Lower leg skin (tissue), 4 donors: ENCODE measurements at places on chromosomes 12 and 14. TPM values are rescaled to one million over a fixed set of nuclear protein-coding genes. Genes with fewer than 3 reads are reported as not detected.

DNA sequence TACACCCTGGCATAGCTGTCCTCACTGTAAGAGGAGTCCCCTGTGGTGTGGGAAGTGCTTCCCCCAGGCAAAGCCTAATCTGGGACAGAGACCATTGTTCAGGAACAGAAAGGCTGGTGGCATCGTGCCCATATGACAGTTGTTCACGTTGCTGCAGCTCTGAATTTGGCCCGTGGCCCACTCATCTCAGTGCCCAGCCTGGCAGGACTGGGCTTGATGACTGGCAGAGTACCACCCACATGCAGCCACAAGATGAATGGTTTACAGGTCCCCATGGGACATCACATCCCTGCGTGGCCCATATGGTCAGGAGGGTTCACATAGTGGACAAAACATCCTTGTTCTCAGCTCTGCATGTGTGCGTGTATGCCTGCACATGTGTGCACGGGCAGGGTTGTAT, 17.5 kb downstream of the IQSEC3 start:
- DNase-seq: no peak

- DNase-seq: no peak
Observed at GRCh38 chr14:106691601-106692291, 1165.4 kb downstream of the TMEM121 start.

The KDM2B gene
- 72.1 TPM for total RNA-seq

The MANSC4 gene
- not detected for total RNA-seq

The CHST11 gene
- 7.3 TPM for total RNA-seq

DNA sequence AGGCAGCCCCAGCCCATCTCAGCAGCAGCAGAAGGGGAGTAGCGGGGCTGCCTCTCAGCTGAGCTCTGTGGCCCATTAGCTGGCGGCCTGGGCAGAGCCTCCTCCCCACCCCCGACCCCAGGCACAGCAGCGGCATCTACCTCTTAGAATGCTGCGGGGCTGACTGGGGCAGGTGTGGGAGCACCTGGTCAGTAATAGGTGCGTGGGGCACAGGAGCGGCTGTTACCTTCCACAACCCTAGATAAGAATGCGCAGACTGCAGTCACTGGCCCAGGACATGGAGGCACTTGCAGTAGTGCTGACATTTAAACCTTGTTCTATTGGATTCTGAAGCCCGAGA, 35.6 kb downstream of the SYNE3 start:
- DNase-seq: no peak
